ENCODE measurements at places on chromosomes 4 and X.

GRCh38 chr4:184715526-184715925 is 18.4 kb downstream of the CENPU start:
- DNase-seq = no peak

- no peak for DNase-seq
Observed at GRCh38 chrX:19964017-19964710, 26.7 kb downstream of the BCLAF3 start.

GRCh38 chrX:74248889-74249288 is 55.1 kb upstream of the ZCCHC13 start:
- DNase-seq = peak; percentile 37

DNA sequence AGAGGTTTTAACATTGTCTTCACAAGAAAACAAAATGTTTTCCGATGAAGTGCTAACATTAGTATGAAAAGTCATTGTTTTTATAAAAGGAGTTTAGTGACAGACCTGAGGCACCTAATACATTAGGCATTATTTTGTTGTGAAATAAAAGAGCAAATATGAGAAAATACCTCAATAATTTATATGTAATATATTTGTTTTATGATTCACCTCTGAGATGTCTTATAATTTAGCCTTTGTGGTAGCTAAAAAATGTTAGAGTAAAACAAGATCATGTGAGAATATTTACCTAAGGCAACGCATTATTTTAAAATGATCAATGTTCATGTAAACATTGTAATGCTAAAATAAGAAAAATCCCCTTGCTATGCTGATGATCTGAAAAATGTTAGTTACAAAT is 100.9 kb upstream of the WDFY3 start:
- no peak for DNase-seq

GRCh38 chr4:152304220-152304619 is 231.7 kb downstream of the FBXW7 start:
- DNase-seq = no peak

- no peak for DNase-seq
Observed at GRCh38 chr4:122695226-122695625, 37.3 kb upstream of the BBS12 start.

DNA sequence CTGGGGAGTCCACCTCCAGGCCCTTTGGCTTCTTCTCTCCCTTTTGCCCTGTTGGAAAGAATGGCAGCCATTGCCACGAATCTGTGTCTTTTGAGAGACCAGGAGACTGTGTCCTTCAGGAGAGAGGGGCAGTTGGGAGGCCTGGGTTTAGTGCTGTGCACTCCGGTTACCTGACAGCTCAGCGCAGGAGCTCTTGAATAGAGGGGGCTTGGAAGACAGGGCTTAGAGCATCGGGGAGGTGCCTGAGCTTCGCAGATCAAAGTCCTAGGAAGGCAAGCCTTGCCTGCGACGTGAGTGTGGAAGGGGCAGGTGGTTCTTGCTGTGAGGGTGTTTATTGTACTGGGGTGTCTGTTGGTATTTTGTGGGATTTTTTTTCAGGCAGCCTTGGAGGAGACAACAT is 41.9 kb upstream of the TADA2B start:
- no peak for DNase-seq

GRCh38 chrX:134459683-134460004 is 321 bp upstream of the HPRT1 start:
- peak; percentile 21 for DNase-seq

DNA sequence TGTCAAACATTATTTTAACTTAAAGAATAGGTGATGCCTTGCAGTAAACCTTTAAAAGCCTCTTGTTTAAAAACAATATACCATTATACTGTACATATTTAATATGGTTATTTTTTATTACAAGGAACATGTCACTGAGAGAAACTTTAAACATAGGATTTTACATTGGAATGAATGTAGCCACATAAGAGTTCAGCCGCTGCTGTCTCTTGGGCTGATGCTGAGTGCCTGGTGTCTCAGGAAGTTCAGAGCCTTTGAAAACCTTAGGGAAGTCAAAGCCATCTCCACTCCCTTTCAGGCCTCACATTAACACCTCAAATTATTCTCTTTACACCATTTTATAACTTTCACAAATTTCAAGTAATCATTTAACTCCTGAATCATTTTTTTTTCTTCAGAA is 93.5 kb upstream of the DKK2 start:
- no peak for DNase-seq

GRCh38 chr4:143240939-143241679 is 56.4 kb downstream of the USP38 start:
- DNase-seq = peak; percentile 52

DNA sequence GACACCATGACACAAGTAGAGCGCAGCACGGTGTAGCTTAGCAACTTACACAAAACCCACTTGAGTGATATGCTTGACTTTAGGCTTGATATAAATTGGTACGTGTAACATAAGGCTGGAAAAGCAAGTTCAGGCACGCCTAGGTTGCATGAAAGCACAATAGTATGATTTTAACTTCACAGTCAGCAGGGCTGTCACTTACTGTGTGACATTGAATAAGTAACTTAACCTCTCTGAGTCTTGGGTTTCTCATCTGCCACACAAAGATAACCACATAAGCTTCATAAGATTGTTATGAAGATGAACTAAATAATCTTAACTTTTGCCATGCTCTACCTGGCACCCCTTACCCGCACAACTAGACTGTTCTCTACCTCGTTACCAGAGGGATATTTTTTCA is 9.5 kb downstream of the SRD5A3 start:
- DNase-seq = no peak

DNA sequence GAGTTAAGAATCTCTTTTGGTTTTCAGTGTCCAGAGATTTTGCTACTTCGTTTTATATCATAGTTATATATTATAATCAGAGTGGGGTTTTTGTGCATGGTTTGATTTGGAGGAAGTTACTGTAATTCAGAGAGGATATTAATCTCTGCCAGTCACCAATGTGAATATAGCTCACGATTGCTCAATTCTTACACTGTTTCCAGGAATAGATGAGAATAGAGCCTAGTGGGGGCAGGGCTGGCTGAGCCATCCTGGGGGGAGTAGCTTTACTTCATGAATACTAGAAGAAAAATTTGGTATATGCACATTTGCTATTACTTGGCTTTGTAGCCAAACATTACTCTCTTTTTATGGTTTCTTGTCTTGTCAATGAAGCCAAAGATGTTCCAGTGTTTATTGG is 60.9 kb upstream of the TRPC3 start:
- peak; percentile 51 for DNase-seq

GRCh38 chrX:130080791-130081367 is 29.4 kb downstream of the ELF4 start:
- no peak for DNase-seq

DNA sequence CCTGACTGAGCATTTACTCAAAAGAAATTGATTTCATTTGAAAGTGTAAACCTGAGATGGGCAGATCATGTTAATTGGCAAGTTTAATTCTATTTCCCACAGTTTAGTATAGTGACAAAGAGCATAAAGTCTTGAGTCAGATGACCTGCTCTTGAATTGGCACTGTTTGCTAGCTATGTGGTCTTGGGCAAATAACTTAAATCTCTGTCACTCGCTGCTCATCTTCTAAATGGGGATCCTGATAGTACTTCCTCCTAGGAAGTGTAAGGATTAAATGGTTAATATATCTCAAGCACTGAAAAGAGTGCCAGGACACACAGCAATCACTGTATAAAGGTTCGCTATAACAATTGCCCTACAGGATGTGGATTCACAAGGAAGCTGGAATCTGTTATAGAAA is 242.8 kb upstream of the JADE1 start:
- no peak for DNase-seq

GRCh38 chr4:47065051-47065481 is 33.7 kb downstream of the GABRB1 start:
- DNase-seq = no peak

GRCh38 chr4:71604785-71605184 is 179.1 kb downstream of the GC start:
- no peak for DNase-seq

DNA sequence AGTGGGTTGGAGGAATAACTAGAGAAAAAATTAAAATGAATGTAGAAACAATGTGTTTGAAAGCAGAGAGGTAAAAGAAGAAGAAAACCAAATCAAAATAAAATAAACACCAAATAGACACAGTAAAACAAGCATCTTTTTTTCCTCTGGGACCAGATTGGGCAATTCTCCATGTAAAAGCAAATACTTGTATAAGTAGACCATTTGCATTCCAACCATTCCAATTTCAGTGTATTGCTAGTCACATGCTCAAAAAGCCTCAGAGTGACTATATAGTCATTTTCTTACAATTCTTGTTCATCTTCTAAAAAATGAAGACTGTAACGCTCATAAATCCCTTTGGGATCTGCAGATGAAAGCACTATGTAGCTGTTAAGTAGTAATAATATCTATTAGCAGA is 969.5 kb downstream of the PCDH18 start:
- peak; percentile 89 for DNase-seq

- no peak for DNase-seq
Observed at GRCh38 chr4:61380865-61381264, 180.7 kb downstream of the ADGRL3 start.

DNA sequence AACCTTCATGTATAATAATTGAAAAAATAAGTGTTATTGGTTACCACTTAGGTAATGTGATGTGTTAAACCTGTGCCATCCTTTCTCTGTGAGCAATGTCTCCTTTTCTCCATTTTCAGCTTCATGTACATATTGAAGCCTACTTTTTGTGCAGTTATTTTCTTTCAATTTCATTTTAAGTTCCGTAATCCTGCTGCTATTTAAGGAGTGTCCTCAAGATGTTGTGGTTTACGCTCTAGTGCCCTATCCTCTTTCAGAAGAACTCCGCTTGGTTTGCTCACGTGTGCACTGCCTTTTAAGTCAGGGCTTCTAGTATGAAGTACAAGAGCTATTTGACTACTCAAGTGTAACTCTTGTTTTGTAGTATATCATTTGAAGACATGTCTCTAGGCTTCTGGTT is 2253.2 kb upstream of the TENM3 start:
- DNase-seq = no peak

GRCh38 chr4:127309369-127310102 is 323.2 kb upstream of the INTU start:
- peak; percentile 60 for DNase-seq

GRCh38 chr4:179017581-179017980 is 1575.3 kb upstream of the AGA start:
- no peak for DNase-seq

GRCh38 chr4:137651128-137651527 is 118.8 kb upstream of the PCDH18 start:
- peak; percentile 82 for DNase-seq

DNA sequence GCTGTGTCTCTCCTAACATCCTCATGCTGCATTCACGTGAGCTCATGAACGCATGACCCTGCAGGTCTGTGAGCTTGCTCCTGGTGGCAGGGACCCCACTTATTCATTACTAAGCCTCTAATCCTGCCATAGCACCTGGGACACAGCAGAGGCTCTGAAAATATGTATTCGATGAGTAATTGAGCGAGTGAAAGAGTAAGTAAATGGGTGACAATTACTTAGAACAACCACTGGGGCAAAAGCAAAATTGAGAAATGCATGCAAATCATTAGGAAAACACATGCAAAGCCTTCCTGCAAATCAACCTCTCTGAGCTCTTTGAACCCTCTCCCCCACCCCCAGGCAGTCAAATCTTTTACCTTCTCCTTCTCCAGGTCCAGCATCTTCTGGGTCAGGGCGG is 23.6 kb upstream of the C4orf50 start:
- DNase-seq = no peak

- peak; percentile 92 for DNase-seq
Observed at GRCh38 chr4:84673475-84674240, 90.7 kb downstream of the CDS1 start.

DNA sequence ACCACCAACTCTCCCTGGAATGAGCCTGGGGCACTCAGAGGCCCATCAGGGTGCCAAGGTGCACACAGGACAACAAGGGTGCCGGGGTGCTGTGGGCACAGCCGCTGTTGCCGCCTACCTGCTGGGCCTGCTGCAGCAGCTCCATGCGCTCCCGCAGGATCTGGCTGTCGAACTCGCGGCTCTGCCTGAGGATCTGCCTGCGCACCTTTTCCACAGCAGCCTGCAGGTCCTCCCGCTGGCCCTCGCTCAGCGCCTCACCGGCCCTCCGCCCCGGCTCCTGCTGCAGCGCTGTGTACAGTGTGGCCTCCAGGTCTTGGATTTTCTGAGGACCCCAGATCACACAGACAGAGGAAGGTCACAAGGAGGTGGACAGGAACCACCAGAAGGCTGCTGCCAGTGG is 17.6 kb upstream of the C4orf50 start:
- DNase-seq = no peak

DNA sequence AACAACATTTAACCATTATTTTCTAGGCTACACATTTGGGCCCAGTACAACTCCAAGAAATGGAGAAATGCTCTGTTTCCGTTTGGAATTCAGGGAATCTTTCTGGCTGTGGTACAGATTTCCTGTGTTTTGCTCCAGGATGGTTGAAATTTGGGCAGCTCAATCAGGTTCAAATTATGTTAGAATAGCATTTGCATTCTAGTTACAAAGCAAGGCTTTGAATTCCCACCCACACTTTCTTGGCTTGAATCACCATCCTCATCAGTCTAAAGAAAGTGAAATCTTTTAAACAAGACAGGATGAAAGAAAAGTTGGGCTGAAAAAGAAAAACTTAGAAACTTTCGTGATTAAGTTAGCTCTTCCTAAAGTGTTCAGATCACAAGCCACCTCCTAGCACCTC is 98.1 kb upstream of the VCX3B start:
- no peak for DNase-seq

GRCh38 chrX:31981546-31982062 is 909.8 kb upstream of the FTHL17 start:
- no peak for DNase-seq

DNA sequence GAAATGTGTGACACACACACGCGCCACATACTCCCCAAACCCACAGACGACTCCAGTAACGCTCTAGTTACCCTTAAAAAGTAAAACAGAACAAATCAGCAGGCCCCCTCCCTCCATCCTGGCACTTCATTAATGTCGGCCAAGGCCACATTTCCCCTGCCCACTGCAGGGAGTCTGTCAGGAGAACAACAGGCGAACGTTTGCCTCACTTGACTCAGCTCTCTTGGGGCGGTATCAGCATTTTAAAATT is 671 bp upstream of the FHIP1A start:
- no peak for DNase-seq

- no peak for DNase-seq
Observed at GRCh38 chr4:115332078-115332477, 218.7 kb upstream of the NDST4 start.

DNA sequence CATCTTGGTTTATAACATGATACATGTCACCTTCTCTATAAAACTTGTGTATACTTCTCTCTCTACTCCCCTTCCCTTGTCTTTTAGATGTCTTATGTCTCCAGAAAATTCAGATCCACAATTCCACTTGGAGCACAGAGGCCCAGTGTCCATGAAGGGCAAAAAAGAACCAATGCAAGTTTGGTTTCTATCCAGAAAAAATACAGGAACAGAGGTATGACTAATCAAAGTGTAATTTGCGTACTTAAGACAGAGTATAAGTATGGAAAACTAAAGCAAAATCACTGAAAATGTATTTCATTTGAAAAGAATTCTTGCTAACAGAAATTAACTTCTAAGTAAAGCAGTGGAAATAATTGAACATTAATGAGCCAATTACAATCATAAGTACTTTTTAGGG is 46.2 kb downstream of the GUCY1B1 start:
- DNase-seq = peak; percentile 58

- DNase-seq = no peak
Observed at GRCh38 chrX:111353793-111354192, 58.2 kb downstream of the DCX start.

GRCh38 chr4:15336410-15337167 is 91.2 kb upstream of the C1QTNF7 start:
- peak; percentile 90 for DNase-seq

- DNase-seq = peak; percentile 43
Observed at GRCh38 chr4:152807294-152807829, 27.6 kb downstream of the ARFIP1 start.

All from choroid plexus epithelial cell (primary cell).